ENCODE measurements at places on chromosomes 5 and 9.

DNA sequence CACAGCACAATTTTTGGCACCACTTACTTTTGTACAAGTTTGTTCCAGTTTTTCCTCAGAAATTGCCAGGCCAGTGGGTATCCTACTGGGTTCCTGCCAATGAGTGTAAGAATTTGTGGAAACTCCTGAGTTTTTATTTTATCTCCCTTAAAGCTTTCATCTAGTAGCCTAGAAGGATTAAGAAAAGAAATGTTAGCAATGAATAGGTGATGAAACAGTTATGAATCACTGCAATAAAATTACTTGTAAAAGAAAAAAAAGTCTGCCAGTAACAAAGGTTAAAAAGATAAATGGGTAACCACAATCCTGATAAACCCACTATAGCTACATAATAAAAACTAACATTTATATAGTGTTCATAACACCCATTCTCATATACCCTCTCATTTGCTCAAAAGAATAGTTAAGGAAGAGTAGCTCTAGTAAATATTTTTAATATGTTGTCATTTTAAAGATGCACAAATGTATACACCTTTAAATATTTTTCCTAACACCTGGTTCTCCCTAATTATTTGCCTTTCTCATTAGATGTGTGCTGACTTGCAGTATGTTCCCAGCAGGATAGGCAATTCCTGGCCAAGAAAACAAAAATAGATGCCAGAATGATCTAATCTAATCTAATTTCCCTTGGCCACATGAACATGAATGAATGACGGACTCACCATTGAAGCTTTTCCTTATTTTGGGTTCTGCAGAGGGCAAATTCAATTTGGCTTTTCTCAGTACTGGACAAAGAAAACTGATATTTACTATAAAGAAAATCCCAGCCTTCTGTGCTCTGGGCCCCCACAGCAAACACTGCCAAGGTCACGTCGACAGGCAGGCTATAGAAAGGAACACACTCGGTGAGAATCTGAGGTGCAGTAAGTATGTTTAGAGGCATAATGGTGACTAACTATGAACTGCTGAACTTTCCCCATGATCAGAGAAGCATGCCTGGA, 26.4 kb downstream of the ERAP1 start:
- no peak overlapping the region for H3K4me3 ChIP-seq
- no peak overlapping the region for H3K27ac ChIP-seq
- peaks cover 98% of the 10 kb centered on the region for H3K36me3 ChIP-seq
- DNase-seq, result no peak
- H3K4me1 ChIP-seq, result no peaks in the 10 kb centered on the region

GRCh38 chr5:53877243-53877642, 316.8 kb downstream of the NDUFS4 start:
- no peaks in the 10 kb centered on the region for H3K36me3 ChIP-seq
- no peak for DNase-seq
- H3K27me3 ChIP-seq, result no peaks in the 10 kb centered on the region
- no peaks in the 10 kb centered on the region for H3K4me1 ChIP-seq

GRCh38 chr5:149437391-149438040, 58.4 kb upstream of the IL17B start:
- H3K27me3 ChIP-seq, result no peaks in the 10 kb centered on the region
- H3K36me3 ChIP-seq, result no peaks in the 10 kb centered on the region
- DNase-seq, result no peak

DNA sequence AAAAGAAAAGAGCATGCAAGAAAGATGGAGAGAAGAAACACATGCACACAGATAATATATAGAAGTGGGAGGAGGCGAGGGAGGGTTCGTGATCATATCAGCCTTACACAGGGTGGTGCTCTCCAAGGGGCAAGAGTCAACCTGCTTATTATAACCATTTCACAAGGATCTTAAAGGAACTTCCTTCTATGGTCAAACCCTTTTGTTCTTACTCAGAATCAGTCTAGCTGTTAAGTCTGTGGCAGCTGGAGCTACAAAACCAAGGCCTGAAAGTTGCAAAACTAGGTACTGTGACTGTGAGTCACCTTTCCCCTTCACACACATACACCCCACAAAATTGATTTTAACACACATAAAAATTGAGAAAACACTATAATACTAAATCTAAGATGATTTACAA, 18.5 kb upstream of the ERMP1 start:
- no peak overlapping the region for H3K4me3 ChIP-seq
- no peak for DNase-seq
- no peaks in the 10 kb centered on the region for H3K27me3 ChIP-seq
- H3K27ac ChIP-seq, result no peak overlapping the region

Data from DND-41 (cell line).